ENCODE measurements at places on chromosomes 2 and 18.
A peak's percentile ranks its signal among the peaks of the same experiment; 100 is the strongest.

DNA sequence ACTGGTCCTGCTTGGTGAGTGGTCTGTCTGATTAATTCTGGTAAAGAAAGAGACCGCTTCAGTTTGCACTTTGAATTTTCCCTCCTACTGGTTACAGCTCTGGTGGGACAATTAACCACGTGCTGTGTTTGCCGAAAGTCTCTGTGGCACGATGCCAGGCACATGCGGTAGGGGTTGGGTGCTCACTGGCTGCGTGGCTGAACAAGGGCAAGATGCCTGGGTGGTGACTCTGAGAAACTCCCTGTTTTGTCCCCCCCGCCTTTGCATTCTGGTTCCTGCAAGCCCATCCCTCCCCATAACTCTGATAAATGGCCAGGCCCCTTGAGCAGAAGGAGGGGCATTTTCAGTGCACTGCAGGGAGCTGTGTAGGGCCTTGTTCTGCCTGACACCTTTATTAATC is 206.1 kb downstream of the TFCP2L1 start:
- no peak for DNase-seq

- no peak for DNase-seq
Observed at GRCh38 chr2:23036629-23037028, 348.4 kb upstream of the KLHL29 start.

- DNase-seq, result no peak
Observed at GRCh38 chr18:79523736-79524180, 128.0 kb downstream of the NFATC1 start.

DNA sequence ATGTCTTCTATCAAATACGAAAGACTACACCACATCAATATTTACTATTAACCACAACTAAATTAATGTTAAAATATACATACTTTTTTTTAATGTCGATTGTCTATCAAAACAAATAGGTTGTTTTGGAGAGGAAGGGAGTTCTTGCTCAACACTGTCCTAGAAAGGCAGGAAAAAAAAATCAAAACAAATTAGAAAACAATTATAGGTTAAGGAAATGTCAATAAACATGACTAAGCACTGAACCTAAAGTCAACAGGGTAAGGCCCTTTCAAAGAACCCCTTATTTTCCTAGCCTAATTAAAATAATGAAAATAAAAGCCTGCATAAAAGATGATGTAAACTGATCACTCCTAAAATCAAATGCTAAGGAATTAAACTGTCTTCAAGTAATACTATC is 2.8 kb downstream of the CEP76 start:
- no peak for DNase-seq

- DNase-seq, result no peak
Observed at GRCh38 chr18:48578289-48578688, 39.5 kb downstream of the CTIF start.

GRCh38 chr2:168138901-168139300 is 108.5 kb downstream of the STK39 start:
- no peak for DNase-seq

DNA sequence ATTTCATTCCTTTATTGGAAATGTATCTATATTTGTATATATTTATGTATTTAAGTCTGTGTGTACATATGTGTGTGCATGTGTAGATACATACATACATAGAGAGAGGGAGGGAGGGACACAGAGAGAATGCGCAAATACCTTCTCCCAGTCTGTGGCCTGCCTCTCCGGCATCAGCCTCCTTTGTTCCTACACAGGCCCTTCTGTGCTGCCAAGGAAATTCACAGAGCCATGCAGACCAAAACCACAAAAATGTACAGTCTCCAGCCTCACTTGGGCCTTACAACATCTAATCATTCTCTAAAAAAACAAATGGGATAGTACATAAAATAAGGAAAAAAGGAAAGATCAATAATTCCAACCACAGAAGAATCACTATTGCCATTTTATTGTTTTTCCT is 8.8 kb upstream of the CRACDL start:
- no peak for DNase-seq

GRCh38 chr2:6083136-6083535 is 391.0 kb downstream of the SOX11 start:
- no peak for DNase-seq

GRCh38 chr2:28219758-28220368 is 172.8 kb upstream of the FOSL2 start:
- DNase-seq, result no peak

DNA sequence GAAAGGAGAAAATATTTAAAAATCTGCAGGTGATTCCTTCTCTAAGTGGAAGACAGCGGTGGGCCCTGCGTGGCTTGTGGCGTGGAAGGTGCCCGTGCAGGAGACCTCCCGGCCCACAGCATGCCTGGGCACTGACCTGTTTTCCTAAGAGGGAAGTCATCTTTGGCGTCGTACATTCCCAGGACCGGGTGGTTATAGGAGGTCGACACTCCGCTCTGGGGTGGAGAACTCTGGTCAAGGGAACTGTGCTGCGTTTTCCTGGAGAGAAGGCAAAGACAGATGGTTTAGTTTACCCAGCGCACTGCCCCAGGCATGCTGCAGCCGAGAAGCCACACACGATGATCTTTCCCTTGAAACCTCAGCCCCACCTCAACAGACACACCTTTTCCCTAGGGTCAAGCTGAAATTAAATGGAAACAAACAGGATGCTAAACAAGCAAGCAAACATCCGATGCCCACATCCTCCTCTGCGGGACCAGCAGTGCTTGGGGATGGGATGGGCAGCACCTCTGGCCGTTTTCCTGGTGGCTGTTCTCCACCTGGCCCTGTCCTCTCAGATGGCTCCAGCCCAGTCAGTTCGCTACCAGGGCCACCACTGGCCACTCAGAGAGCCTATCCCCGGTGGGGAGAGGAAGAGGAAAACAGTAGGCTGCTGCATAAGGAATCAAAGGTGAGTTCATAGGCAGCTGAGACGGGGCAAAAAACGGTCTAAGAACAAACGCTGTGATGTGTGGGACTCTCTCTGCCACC is 244.1 kb downstream of the HDAC4 start:
- no peak for DNase-seq

- no peak for DNase-seq
Observed at GRCh38 chr18:79384834-79385233, 10.9 kb upstream of the NFATC1 start.

GRCh38 chr2:44553456-44553855 is 191.7 kb downstream of the CAMKMT start:
- no peak for DNase-seq

DNA sequence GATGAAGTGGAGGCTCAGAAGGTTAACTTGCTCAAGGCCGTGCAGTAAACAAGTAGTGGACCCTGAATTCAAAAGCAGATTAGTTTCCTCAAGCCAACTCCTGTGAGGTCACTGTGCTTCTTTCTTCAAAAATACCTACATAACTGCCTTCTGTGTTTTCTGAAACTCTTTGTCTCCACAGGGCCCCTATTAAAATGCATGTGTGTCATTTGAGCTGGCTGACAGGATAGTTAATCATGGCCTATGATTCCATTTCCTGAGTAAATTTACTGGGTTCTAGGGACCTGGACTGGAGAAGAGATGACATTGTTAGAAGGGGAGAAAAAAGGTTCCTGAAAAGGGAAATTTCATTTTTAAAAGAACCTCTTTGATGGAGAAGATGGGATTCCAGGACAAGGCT is 12.9 kb upstream of the DTNA start:
- no peak for DNase-seq

- no peak for DNase-seq
Observed at GRCh38 chr2:143482771-143483170, 353.6 kb downstream of the ARHGAP15 start.

- no peak for DNase-seq
Observed at GRCh38 chr2:203583701-203584100, 48.6 kb upstream of the RAPH1 start.

DNA sequence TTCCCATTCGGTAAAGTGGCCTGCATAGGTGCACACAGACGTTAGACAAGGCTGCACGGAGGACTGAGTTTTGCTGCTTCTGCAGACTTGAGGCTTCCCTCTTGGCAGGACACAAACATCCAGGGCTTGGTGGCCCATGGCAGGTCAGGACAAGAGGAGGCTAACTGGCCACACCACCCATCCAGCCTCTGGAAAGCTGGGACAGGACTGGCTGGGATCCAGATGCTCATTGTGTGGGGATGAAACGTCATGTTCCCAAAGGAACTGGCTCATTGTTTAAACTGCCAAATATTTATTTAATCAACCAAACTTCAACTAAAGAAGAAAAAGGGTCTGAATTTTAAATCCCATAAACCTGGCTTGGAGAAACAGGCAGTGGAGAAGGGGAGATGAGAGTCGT is 239.1 kb upstream of the EPAS1 start:
- no peak for DNase-seq

- no peak for DNase-seq
Observed at GRCh38 chr2:100835006-100835659, 15.2 kb downstream of the NPAS2 start.

DNA sequence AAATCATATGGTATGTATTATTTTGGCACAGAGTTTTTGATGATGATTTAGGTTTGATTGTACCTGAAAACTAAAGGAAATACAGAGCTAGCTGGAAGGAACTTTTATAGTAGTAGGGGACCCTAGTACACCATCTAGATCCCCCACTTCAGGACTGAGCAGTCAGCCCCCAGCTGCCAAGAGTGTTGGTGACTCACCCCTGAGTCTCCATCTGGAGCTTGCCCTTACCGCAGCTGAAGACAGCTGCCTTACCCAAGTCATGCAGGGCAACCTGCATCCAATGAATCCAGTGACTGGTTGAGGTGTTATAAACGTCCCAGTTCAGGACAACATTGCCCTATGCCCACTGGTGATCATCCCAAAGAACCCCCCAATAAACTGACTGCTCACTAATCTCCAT is 15.3 kb downstream of the PMS1 start:
- no peak for DNase-seq

DNA sequence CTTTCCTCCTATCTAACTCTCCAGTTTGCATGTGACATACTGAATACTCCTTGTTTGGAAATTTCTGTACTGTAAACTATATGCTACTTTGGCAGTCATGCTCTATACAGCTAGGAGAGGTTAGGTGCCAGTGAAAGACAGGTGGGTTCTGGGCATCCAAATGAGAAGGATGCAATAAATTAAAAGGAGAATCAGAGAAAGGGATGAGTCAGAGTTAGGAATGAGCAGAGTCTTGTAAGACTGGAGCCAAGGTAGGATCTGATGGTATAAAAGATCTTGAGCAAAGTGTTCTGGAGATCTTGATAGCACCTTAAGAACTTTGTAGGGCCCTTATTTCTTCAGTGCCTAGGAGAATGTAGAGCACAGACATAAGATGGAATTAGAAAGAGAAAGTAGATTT is 58.7 kb upstream of the STAM2 start:
- no peak for DNase-seq

- no peak for DNase-seq
Observed at GRCh38 chr2:123500988-123501387, 524.1 kb upstream of the CNTNAP5 start.

GRCh38 chr2:135799738-135800137 is 37.2 kb downstream of the LCT start:
- no peak for DNase-seq

DNA sequence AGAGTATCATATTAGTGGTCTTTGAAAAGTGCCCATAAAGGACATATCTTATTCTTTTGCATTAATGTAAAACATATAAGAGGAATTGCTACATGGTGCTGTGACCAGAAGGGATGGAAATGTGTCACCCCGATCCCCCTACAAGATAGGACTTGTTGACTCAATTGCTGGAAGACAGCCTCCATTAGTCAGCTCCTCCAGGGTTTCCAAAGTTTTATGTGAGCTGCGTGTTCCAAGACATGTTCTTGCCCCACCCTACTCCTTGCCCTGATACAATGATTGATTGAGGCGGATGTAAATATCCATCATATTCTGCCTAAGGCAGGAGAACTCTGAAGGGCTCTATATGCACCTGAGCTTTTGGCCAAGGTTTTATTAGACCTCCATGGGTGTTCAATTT is 541.0 kb upstream of the ZEB2 start:
- DNase-seq, result no peak

DNA sequence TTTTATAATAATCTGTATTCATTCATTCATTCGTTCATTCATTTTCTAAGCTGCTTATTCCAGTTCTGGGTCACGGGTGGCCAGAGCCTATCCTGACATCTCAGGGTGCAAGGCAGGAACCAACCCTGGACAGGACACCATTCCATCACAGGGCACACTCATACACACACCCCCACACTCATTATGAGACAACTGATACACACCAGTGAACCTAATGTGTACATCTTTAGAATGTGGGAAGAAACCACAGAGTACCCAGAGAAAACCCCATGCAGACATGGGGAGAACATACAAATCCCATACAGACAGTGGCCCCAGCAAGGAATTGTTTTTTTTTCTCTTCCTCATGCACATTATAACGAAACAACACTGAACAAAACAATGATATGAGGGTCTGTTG is 54.7 kb downstream of the RTN4 start:
- no peak for DNase-seq

GRCh38 chr2:123791684-123792083 is 233.4 kb upstream of the CNTNAP5 start:
- DNase-seq, result no peak

GRCh38 chr2:212626371-212626918 is 87.8 kb upstream of the ERBB4 start:
- DNase-seq, result no peak

DNA sequence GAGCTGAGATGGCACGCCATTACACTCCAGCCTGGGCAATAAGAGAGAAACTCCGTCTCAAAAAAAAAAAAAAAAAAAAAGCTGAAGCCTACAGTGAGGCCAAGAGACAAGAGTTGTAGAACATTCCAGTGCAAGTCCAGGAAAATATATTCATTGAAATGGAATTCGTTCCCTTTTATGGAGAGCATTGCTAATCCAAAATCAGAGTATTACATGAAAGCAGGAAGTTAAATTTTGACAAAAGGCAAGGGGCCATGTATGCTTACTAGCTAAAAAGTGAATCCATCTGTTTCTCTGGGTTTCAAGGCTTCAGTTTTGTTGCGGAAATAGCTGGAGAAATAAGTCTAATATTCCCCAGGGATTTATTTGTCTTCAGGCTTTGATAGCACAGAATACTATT is 471.7 kb downstream of the THSD7B start:
- DNase-seq, result no peak

- peak; percentile 76 for DNase-seq
Observed at GRCh38 chr2:31170071-31170698, 31.9 kb upstream of the GALNT14 start.

- DNase-seq, result no peak
Observed at GRCh38 chr2:139296672-139297209, 516.6 kb upstream of the NXPH2 start.

- no peak for DNase-seq
Observed at GRCh38 chr18:75433098-75433497, 5.6 kb upstream of the SMIM21 start.

DNA sequence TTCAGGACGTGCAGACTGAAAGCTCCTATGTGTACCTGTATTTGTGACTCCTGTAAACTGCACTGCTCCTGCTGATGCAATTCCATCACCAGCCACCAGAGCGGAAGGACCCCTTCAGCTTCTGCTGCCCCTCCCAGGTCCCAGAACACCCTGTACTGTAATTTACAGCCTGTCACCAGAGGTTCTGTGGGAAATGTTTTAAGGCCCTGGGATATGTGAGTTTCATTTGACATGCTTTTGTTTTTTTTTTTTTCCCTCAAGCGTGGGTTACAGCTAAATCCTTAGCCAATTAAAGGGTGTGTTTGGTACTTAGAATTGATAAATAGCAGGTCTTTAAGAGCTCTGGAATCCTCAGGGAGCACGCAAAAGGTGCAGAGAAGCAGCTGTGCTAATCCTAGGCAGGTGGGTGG is 79.4 kb downstream of the KCTD1 start:
- no peak for DNase-seq

GRCh38 chr18:63787673-63788072 is 12.5 kb downstream of the SERPINB7 start:
- DNase-seq, result no peak

GRCh38 chr18:46732201-46732600 is 24.7 kb downstream of the ST8SIA5 start:
- no peak for DNase-seq
